ENCODE measurements at places on chromosomes 5 and 9.

DNA sequence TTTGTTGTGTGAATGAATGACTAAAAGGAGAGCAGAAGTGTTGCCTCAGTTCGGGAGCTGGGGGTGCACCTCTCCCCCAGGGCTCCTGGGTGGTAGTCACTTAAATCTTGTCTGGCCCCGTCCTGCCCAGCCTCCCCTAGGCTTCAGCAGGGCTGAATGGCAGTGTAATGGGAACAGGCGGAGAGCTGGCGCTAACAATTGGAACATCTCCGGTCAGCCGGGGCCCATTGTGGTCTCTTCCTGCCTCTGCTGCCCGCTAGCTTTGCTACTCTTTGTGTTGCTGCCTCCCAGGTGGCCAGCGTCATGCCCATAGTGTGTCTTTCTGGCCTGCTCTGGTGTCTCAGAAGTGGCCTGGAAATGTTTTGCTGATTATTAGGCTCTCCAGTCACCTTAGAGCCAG is 62.3 kb downstream of the RGS3 start:
- DNase-seq: no peak

GRCh38 chr5:117657541-117657940 is 1082.9 kb upstream of the SEMA6A start:
- DNase-seq: no peak

GRCh38 chr5:157076558-157076957 is 17.6 kb upstream of the HAVCR1 start:
- DNase-seq: no peak

DNA sequence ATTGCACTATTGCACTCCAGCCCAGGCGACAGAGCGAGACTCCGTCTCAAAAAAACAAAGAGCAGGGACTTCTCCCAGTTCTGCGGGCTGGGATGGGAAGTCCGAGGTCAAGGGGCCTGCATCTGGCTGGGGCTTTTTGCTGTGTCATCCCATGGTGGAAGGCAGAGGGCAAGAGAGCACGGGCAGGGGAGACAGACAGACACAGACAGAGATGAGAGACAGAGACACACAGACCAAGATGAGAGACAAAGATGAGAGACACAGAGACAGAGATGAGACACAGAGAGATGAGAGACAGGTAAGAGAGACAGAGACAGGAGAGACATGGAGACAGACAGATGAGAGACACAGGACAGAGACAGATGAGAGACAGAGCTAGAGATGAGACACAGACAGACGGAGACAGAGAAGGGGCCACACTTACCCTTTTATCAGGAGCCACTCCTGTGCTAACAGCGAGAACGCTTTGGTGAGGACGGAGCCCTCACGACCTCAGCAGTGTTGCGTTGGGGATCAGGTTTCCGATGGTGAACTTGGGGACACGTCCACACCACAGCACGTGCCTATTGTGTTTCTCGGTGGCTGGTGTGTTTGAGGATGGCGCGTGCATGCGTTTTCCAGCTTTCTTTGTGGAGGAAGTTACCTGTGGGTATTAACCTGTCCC is 8.9 kb upstream of the TOR4A start:
- peak; percentile 16 for DNase-seq

GRCh38 chr5:16690243-16690852 is 73.6 kb upstream of the RETREG1 start:
- DNase-seq: peak; percentile 29

- DNase-seq: no peak
These were observed 51.7 kb downstream of the AUH start for GRCh38 chr9:91310037-91310436.

DNA sequence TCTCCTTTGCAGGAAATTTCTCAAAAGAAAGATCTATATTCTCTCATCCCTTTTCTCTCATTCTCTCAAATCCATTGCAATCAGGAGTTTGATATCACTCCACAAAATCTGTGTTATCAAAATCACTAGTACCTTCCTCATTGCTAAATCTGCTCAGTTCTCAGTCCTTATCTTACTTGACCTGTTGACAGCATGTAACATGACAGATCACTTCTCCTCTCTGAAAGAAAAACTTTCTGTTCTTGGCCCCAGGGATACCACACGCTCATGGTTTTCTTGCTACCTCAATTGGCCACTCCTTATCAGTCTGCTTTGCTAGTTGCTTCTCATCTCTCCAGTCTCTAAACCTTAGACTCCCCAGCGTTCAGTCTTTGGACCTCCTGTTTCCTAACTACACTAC is 22.1 kb downstream of the SRP19 start:
- DNase-seq: peak; percentile 87

GRCh38 chr5:143225511-143225910 is 178.0 kb downstream of the NR3C1 start:
- DNase-seq: no peak

- peak; percentile 45 for DNase-seq
These were observed 1.2 kb upstream of the RFK start for GRCh38 chr9:76395381-76395780.

GRCh38 chr9:35097573-35097972 is 1.2 kb upstream of the PIGO start:
- DNase-seq: no peak

GRCh38 chr5:31531543-31531887 is 378 bp downstream of the DROSHA start:
- peak; percentile 61 for DNase-seq

- DNase-seq: no peak
These were observed 779.9 kb upstream of the ACO1 start for GRCh38 chr9:31604531-31604930.

GRCh38 chr9:136023410-136024225 is 62.4 kb upstream of the UBAC1 start:
- no peak for DNase-seq

DNA sequence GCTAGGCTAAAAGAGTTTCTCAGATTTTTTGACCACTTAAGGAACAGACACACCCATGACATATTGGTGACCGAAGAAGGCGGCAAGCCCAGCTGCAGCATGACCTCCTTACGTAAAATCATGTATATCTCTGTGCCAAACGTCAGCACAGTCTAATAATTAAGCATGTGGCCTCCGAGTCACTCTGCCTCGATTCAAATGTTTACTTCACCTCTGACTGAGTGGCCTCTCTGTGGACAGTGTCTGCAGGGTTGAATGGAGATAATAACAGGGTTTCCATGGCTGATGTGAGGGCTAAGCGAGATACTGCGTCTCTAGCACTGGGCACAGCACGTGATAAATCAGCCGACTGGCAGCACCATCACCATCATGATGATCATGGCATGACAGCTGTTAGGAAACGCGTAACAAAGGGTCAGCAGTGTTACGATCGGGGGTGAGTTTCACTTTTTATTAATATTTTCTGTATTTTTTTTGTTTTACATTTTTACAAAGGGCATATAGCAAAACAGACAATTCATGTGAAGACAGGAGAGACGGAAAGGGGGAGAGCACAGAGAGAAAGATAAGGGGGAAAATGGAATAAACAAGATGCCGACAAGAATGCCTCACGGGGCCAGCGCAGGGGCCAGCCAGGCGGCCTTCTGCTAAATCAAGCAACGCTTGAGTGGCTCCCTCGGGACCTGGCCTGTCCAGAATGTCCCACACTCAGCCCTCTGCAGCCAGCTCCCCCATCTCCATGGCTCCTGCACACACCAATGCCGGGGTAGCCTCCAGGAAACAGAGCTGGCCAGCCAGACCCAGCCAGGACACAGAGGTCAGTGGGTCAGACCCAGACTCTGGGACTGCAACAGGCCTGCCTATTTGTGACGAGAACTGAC is 60.3 kb downstream of the ADAMTS2 start:
- no peak for DNase-seq

DNA sequence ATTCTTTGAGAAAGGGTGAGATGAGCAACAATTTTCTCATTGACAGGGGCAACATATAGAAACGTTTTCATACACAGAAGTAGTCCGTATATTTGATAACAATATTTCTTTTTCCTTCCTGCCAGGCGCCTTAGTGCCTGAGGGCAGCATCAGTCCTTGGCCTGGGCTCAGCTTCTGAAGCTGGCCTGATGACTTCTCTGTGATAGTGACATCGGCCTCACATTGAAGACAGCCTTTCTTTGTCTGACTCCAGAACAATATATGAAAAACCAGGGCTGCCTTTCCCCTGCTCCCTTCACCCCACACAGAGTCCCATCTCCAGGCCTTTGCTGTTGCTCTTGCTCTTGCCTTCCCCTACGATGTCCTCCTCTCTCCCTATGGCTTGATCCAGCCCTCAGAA is 24.1 kb upstream of the TCOF1 start:
- DNase-seq: no peak

DNA sequence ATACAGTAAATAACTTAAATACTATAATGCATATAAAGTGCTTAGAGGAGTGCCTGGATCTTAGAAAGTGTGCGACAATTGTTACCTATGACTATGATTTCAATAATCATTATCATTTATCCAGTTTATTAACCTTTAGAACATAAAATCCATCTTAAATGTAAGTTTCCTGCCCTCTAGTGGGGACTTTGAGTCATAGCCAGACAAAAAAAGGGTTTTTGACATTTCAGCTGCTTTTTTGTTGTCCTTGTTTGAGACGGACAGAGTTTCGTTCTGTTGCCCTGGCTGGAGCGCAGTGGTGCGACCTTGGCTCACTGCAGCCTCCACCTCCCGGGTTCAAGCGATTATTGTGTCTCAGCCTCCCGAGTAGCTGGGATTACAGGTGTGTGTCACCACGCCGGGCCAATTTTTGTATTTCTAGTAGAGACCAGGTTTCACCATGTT is 9.7 kb upstream of the C9orf152 start:
- DNase-seq: peak; percentile 68

DNA sequence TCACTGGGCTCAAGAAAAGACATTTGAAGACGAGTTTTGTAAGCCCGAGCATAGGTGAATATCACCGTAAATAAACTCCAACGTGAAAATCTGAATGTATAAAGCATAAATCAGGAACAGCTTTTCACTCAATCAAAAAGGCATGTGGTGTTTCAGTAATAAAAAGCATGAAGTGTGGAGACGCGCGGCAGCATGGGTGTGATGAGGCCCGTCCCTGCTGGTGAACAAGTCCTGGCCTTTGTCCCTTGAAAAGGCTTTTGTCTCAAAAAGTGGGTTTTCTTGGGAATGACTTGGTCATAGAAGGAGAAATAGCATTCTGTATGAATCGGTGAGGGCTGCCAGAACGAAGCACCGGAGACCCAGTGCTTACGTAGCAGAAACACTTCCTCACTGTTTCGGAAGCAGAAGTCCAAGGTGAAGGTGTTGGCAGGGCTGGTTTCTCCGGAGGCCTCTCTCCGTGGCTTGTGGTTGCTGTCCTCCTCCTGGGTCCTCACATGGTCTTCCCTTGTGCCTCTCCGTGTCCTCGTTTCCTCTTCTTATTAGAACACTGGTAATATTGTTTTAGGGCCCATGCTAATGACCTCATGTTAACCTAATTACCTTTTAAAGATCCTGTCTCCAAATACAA is 24.9 kb downstream of the ROPN1L start:
- no peak for DNase-seq

DNA sequence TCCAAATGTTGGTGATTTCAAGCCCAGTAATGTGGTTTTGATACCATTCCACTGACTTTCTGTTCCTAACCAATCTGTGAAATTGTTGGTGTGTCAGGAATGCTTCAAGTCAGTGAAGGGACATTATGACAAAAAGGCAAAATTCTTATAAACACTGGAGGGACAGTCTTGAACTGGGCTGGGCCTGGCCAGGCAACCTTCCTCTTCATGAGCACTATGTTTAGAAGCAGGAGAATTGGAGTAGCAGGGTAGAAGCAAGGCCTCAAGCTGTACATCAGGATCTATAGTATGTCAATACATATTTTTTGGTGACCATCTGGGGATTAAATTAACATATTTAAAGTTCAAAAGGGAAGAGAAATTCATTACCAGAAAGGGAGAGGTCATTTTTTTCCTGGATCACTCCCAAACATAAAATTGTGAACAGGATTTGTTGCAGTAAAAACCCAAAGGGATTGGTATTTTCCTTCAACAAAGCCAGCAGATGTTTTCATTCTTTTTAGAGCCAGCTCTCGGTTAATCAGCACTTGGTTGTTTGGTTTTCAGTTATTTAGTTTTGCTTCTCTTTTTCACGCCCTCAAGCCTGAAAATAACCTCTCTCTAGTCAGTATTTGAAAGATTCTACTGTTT is 77.9 kb upstream of the PIK3R1 start:
- DNase-seq: no peak

GRCh38 chr5:5492087-5492933 is 69.8 kb downstream of the ICE1 start:
- DNase-seq: peak; percentile 82

- DNase-seq: peak; percentile 59
These were observed 2.4 kb downstream of the NFIL3 start for GRCh38 chr9:91421128-91421765.

GRCh38 chr5:138240650-138241385 is 27.7 kb upstream of the CDC23 start:
- DNase-seq: peak; percentile 30

DNA sequence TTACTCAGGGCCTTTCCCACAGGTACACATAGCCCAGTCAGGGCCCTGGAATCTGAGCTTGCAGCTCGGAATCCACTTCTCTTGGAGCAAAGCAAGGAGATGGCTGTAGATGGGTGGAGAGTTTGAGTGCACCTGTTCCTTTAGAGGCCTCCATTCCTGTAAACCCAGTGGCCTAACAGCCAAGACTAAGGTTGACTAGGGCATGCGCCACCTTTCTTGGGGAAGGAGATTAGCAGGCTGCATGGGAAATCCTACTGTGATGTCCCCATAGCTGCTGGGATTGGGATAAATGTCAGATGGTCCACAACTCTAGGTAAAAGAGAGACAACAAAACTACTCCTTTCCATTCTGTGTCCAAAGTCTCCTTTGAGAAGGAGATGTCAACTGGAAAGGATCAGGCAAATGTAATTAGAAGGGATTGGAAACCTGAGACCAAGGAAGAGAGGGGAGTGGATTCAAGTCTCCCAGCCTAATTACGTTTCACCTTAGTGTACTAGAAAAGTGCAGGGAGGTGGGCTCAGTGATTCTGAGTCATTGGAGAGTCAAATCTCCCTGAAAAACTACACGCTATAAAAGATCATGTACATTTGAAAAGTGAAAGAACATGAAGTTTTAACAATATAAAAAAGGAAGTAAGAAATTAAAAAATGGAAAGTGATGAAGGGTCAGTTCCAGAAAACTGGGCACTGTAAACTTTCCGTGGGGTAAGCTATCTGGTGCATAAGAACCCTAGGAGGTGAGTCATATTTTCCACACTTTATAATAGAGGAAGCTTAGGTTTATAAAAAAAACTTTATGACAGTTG is 104.2 kb downstream of the SEC61B start:
- DNase-seq: peak; percentile 61

- DNase-seq: no peak
These were observed 91.0 kb upstream of the TAS2R1 start for GRCh38 chr5:9721161-9721560.

DNA sequence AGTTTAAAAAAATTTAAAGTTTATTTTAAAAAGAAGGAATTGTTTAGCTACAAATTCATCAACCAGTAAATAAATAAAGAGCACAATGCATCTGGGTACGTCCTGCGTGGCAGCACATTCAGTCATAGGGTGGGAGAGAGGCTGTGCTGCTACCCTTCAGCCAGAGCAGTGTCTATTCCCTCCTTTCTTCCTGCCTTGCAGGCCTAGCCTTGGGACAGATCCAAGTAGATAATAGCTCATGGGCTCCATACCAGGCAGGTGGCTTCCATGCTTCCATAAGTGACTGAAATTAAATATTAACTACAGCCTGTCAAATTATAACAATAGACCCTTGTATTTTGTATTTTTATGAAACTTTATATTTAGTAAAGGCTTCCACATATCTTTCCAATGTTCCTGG is 408.3 kb upstream of the RGMB start:
- DNase-seq: no peak
